Lower leg skin (tissue), 4 donors: ENCODE measurements at places on chromosomes 7 and 10. TPM values are rescaled to one million over a fixed set of nuclear protein-coding genes. Genes with fewer than 3 reads are reported as not detected.

DNA sequence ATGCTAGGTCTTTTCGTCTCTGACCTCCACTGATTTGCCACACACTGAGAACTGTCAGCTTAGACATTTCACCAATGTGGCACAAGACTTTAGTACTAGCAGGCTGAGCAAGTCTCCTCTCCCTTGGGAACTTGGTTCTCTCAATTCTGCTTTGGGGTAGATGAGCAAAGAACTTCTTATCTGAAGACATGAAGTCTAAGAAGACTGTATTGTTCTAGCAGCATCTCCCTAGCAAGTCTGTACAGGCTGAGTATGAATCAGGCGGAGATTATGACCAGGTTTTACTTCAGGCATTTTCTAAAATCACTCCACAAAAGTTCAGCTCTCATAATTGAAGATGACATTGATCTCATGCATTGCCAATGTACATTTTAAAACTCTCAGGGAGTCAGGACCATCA is 23.8 kb upstream of the STN1 start:
- DNase-seq: no peak

The C10orf90 gene
- total RNA-seq: 5.4 TPM

The PTPN20 gene
- total RNA-seq: 6.0 TPM

The C10orf62 gene
- not detected for total RNA-seq

DNA sequence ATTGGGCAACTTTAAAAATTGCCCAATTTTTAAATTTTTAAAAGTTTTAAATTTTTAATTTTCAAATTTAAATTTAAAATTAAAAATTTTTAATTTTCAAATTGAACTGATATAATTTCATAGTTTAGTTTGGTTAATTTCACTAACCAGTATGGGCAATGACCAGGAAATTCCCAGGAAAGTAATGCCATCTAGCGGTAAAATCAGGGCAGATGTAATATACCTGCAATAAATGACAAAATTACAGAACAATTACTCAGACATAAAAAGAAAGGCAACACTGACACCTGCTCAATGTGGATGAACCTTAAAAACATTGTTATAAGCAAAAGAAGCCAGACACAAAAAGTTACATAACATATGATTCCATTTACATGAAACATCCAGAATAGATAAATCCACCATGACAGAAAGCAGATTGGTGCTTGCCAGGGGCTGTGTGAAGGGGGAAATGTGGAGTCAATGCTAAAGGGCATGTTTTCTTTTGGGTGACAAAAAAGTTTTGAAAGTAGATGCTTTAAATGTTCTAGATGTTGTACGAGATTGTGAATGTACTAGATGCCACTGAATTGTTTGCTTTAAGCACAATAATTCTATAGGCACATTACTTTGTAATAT is 28.6 kb upstream of the SLC16A12 start:
- no peak for DNase-seq

DNA sequence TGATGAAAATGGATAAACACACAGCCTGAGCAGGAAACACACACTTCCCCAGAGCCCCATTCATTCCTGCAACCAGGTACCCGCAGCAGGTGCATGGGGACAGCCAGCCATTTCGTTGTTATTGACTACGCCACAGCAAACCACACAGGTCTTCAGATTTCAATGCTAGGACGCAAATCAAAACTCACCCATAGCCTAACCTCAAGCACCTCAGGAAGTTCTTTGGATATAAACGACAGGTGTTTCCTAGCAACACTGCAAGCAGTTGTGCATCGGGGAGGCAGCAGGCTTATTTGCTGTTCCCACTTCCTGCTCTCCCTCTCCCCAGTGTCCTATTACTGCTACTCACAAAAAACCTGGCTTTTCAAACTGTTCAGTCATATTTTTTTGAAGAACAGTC is 176.5 kb upstream of the FRMD4A start:
- no peak for DNase-seq

The TASOR2 gene
- 50.5 TPM for total RNA-seq

DNA sequence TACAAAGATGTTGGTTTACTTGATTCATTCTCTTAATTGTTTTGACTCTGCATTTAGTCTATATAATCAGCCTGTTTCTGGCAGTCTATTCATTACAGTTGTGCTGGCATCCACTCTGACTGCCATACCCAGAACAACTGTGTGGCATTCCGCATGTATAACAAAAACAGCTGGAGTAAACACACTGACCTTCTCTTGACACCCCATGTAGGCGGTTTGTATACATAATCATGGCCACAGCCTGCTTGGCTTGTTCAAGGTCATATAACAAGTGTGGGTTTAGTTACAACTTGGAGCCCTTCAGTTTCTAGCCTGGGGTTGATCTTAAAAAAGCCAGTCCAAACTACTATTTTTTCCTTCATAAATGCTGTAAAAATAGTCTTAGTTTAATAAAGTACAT is 70.9 kb downstream of the MBL2 start:
- no peak for DNase-seq

DNA sequence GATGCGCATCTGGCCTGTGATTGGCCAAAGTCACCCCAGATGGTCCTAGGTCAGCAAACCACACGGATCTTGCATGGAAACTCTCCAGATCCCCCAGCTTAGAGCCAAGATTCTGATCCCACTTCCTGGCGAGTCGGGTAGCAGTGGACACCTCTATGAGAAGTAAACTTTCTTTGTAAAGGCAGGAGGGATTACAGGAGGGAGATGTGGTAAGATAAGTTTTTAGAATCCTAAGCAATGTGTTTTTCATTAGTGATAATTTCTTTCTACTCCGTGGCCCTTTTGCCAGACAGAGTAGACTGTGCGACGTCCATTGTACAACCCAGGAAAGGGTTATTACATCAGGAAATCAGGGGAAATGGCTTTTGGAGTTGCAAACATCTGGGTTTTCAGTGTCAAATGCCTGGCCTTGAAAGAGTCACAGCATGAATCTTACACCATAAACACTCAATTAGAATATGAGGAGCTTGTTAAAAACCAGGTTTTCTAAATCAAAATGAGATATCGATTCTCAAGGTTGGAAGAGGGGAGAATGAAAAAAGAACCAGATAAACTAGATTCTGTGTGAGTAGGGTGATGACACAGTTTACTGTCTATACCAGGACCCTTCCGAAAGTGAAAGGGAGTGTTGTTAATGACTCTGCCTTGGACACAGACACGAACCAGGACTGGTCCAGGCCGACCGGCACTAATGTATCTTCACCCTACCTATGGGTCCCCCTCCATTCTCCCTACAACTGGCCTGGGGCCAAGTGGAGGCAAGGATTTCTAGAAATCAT is 61.9 kb upstream of the WAC start:
- no peak for DNase-seq

The TMEM236 gene
- 0.08 TPM for total RNA-seq

The NEUROG3 gene
- total RNA-seq: not detected

GRCh38 chr10:49050906-49051305 is 64.4 kb downstream of the VSTM4 start:
- no peak for DNase-seq
